Astrocyte (in vitro differentiated cells and primary cell): ENCODE measurements at places on chromosomes 2 and 18. TPM values are rescaled to one million over a fixed set of nuclear protein-coding genes. Genes with fewer than 3 reads are reported as not detected.

GRCh38 chr2:102796337-102796736 lies 34.5 kb downstream of the TMEM182 start:
- no peak for DNase-seq

DNA sequence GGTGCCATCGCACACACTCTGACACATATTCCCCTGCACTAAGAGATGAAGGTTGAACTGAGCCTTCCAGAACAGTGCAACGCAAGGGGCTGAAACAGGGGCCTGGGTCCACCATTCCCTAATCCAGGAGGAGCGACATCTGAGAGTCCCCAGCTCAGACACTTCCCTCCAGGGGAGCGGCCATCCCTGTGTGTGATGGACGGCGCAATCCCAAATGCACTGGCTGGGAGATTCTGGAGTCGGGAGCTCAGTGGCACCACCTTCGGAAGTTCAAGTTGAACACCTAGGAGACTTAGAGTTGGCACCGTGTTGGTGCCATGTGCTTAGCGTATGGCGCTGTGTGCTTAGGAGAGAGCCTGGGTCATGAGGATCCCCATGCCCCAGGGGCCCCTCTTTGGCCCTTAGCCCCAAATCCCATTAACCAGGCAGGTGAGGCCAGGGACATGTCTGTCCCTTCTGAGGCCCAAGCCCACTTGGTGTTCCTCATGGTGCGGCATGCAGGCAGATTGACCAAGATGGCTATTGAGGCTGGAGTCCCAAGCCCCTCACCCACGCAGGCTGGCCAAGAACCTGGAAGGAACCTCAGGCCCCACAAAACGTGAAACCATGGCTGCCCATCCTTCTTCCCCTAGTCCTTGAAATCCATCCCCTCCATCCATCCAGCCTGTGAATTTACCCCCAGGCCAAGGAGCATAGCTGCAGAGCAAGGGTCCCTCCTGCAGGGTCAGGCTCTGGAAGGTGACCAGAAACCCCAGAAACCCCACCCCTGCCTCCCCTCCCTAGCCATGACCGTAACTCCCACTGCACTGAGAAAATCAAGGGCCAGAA lies 114.1 kb upstream of the OTOS start:
- DNase-seq: no peak

DNA sequence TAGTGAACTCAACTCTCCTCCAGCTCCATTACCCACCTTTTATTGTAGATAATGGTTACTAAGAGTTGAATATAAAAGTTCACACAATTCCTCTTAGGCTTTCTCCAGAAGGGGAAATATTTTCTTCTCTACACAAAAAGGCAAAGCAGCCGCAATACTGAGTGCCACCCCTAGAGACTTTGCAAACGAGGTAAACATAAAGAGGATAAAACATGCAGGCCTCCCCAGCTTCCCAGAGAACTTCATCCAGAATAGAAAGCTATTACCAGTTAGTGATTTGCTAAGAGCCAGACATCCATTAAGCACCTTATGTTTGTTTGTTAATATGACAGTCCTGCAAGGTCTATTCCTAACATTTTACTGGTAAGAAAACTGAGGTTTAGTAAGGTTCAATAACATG lies 17.4 kb downstream of the ZNF521 start:
- no peak for DNase-seq

GRCh38 chr2:156156580-156156979 lies 175.9 kb downstream of the NR4A2 start:
- DNase-seq: no peak

KIAA2012 gene
- not detected in 2 replicates for total RNA-seq

GPR39 gene
- total RNA-seq: 4.0 and 4.4 TPM in 2 replicates
